Glutamatergic neuron (in vitro differentiated cells): ENCODE measurements at places on chromosomes 7 and 10. TPM values are rescaled to one million over a fixed set of nuclear protein-coding genes. Genes with fewer than 3 reads are reported as not detected.

Gene HKDC1
- not detected for total RNA-seq

Gene SH2B2
- total RNA-seq, result 11.6 TPM

Gene JCAD
- total RNA-seq, result 0.32 TPM

Gene OR2A1
- total RNA-seq, result not detected

Gene ANKRD26
- total RNA-seq, result 17.0 TPM

Gene ZNF273
- 9.6 TPM for total RNA-seq

Gene PPP1R17
- 657 TPM for total RNA-seq

Gene ZNF425
- 6.5 TPM for total RNA-seq

Gene PRDX3
- 103 TPM for total RNA-seq

Gene CTAGE4
- 0.17 TPM for total RNA-seq

Gene PTPN12
- total RNA-seq, result 106 TPM

Gene CALML3
- total RNA-seq, result not detected

Gene GAD2
- total RNA-seq, result not detected

GRCh38 chr7:151773797-151774196, 103.1 kb downstream of the PRKAG2 start:
- H3K36me3 ChIP-seq, result peaks cover 10% of the 10 kb centered on the region
- DNase-seq, result no peak
- H3K27me3 ChIP-seq, result peaks cover 4% of the 10 kb centered on the region
- no peak overlapping the region for H3K4me3 ChIP-seq
- peaks cover 2% of the 10 kb centered on the region for H3K4me1 ChIP-seq
- no peak overlapping the region for H3K27ac ChIP-seq

DNA sequence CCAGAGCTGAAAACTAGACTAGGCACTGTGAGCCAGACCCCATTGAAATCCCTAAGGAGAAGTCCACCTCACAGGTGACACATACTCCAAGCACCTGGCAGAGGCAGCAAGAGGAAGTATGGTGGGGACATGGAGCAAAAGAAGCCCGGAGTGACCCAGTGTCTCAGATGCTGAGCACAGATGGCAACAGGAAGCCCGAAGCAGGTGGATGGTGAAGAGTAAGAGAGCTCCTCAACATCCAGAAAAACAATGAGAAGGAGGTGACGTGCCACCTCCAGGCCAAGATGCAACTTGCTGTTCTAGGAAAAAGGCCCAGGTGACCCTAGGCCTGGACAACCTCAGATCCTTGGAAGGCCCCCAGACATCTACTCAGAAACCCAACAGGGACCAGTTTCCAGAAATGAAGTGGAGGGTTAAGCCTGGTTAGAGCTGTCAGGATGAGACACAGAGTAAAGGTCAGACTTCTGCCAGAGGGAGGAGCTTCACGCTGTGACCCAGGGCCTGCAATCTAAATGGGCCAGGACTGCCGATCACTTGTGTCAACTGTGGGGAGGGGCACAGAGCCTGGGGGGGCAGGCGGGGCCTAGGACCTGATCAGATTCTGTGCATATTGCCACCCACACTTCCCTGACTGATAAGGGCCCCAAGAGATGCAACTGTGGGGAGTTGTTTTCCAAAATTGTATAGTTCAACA, 2.4 kb upstream of the COBL start:
- peaks cover 2% of the 10 kb centered on the region for H3K4me1 ChIP-seq
- no peak overlapping the region for H3K4me3 ChIP-seq
- no peaks in the 10 kb centered on the region for H3K36me3 ChIP-seq
- H3K27ac ChIP-seq, result no peak overlapping the region
- peaks cover 9% of the 10 kb centered on the region for H3K27me3 ChIP-seq
- no peak for DNase-seq

- no peaks in the 10 kb centered on the region for H3K36me3 ChIP-seq
- no peak for DNase-seq
- H3K27ac ChIP-seq, result no peak overlapping the region
- peak overlapping the region; percentile 97 for H3K4me3 ChIP-seq
- peaks cover 3% of the 10 kb centered on the region for H3K4me1 ChIP-seq
These were observed 38.4 kb upstream of the PSAP start for GRCh38 chr10:71889388-71889987.

GRCh38 chr10:6299743-6300105, 97.0 kb downstream of the PFKFB3 start:
- H3K4me3 ChIP-seq, result no peak overlapping the region
- no peak overlapping the region for H3K27ac ChIP-seq
- peaks cover 3% of the 10 kb centered on the region for H3K27me3 ChIP-seq

DNA sequence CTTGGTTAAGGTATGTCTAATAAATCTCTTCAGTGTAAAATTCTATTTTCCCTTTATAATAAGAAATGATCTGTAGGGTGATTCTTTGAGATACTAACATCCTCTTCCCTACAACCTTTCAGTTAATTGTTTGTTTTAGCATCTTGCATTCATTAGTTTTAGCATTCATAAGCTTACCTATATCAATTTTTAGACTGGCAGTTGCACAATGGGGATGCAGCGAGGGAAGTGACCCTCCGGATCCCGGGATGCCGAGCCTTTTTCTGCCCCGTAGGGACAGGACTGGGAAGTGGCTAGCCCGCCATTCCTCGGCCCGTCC, 508 bp upstream of the KIF20B start:
- DNase-seq, result no peak
- H3K4me3 ChIP-seq, result peak overlapping the region; percentile 89
- no peaks in the 10 kb centered on the region for H3K36me3 ChIP-seq
- peaks cover 26% of the 10 kb centered on the region for H3K4me1 ChIP-seq

GRCh38 chr7:27129729-27130539, 623 bp downstream of the HOXA4 start:
- no peak for DNase-seq
- H3K27me3 ChIP-seq, result peaks cover 36% of the 10 kb centered on the region
- H3K4me1 ChIP-seq, result no peaks in the 10 kb centered on the region
- H3K4me3 ChIP-seq, result peak overlapping the region; percentile 14
- no peak overlapping the region for H3K27ac ChIP-seq

DNA sequence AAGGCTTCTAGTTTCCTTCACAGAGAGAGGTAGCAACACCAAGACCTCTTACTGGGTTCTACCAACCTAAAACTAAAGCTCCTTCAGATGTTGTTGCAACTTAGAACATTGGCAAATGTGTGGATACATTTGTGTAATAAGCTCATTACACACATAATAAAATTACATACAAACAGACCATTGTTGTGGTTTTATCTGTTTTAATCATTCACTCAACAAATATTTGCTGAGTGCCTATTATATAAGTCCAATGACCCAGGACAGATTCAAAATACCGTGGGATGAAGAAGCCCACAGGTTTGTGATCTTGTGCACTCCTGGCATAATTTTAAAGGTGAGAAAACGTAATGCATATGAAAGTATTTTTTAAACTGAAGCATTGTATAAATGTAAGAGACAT, 160.4 kb upstream of the NPVF start:
- H3K4me1 ChIP-seq, result peaks cover 17% of the 10 kb centered on the region
- H3K36me3 ChIP-seq, result no peaks in the 10 kb centered on the region
- no peak for DNase-seq

DNA sequence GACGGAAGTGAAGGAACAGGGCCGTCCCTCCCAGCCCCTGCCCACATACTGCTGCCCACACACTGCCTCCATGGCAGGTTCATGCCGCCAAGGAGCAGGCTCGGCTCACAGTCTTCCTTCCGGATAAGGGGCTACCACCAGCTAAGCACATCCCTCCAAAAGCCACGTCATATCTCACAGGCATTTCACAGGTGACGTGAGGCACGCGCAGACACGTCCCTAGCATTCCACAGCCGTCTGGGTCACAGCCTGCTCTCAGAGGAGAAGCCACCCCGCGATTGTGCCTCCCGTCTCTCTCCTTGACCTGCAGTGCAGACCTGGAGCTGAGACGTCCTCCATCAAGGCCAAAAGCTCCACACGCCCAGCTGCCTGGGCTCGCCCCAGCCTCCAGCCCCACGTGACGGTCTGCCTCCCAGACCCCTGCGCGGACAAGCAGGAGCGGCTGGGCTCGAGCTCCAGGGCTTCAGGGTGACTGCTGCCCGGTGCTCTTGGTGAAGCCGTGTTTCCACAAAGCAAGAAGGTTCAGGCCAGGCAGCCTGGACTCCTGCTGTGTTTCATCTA, 114.0 kb downstream of the MAD1L1 start:
- peaks cover 7% of the 10 kb centered on the region for H3K27me3 ChIP-seq
- DNase-seq, result no peak
- H3K4me3 ChIP-seq, result no peak overlapping the region
- H3K27ac ChIP-seq, result peak overlapping the region; percentile 23
- no peaks in the 10 kb centered on the region for H3K36me3 ChIP-seq

DNA sequence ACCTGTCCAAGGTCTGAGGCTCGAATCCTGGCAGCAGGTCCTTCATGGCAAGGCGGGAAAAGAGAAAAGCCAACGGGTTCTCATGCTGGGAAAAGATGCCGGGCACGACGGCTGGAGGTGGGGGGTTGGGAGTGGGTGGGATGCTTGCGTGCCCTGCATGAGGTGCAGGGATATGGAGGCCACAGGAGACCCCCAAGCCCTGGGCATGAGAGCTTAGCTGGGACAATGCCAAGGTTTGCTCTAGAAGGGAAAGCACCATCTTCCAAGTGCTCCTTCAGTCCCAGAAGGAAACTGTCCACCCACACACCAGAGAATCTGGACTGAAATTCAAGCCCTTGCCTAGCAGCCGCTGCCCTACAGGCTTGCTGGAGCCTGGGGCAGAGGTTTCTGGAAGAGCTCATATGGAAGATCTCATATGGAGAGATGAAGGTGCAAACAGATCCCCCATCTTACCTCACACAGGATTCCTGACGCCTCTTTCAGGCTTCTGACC, 64.3 kb downstream of the ZRANB1 start:
- H3K27ac ChIP-seq, result peak overlapping the region; percentile 82
- peaks cover 51% of the 10 kb centered on the region for H3K4me1 ChIP-seq
- no peak for DNase-seq
- peaks cover 18% of the 10 kb centered on the region for H3K27me3 ChIP-seq

GRCh38 chr7:69395061-69395714, 203.1 kb upstream of the AUTS2 start:
- no peak overlapping the region for H3K4me3 ChIP-seq
- H3K27ac ChIP-seq, result no peak overlapping the region
- peaks cover 3% of the 10 kb centered on the region for H3K27me3 ChIP-seq

- no peaks in the 10 kb centered on the region for H3K36me3 ChIP-seq
- H3K4me3 ChIP-seq, result no peak overlapping the region
- H3K4me1 ChIP-seq, result peaks cover 6% of the 10 kb centered on the region
- no peak overlapping the region for H3K27ac ChIP-seq
- no peaks in the 10 kb centered on the region for H3K27me3 ChIP-seq
- no peak for DNase-seq
These were observed 27.5 kb downstream of the MICALL2 start for GRCh38 chr7:1431634-1432380.

DNA sequence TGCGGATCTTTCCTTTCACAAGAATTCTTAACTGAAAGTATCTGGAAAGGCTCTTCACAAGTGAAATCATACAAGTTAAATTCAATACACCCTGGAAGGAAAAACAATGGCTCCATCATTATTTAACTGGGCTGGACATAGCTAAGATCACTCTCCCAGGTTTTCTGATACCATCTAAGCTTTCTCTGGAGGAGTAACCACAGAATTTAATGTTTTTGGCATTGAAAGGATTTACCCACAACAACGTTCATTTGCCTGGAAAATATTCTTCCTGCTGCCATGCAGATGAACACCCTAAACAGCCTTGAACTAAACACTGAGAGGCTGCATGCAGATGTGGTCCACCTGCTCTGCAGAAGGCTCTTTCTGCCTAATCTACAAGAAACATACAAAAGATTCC, 4.3 kb downstream of the NEBL start:
- no peak for DNase-seq
- no peaks in the 10 kb centered on the region for H3K27me3 ChIP-seq
- no peak overlapping the region for H3K27ac ChIP-seq
- H3K36me3 ChIP-seq, result no peaks in the 10 kb centered on the region

GRCh38 chr7:127976738-127977120, 54.5 kb downstream of the LRRC4 start:
- H3K4me3 ChIP-seq, result peak overlapping the region; percentile 16
- no peak for DNase-seq
- peaks cover 47% of the 10 kb centered on the region for H3K4me1 ChIP-seq
- H3K27ac ChIP-seq, result peak overlapping the region; percentile 97
- H3K27me3 ChIP-seq, result peaks cover 18% of the 10 kb centered on the region

DNA sequence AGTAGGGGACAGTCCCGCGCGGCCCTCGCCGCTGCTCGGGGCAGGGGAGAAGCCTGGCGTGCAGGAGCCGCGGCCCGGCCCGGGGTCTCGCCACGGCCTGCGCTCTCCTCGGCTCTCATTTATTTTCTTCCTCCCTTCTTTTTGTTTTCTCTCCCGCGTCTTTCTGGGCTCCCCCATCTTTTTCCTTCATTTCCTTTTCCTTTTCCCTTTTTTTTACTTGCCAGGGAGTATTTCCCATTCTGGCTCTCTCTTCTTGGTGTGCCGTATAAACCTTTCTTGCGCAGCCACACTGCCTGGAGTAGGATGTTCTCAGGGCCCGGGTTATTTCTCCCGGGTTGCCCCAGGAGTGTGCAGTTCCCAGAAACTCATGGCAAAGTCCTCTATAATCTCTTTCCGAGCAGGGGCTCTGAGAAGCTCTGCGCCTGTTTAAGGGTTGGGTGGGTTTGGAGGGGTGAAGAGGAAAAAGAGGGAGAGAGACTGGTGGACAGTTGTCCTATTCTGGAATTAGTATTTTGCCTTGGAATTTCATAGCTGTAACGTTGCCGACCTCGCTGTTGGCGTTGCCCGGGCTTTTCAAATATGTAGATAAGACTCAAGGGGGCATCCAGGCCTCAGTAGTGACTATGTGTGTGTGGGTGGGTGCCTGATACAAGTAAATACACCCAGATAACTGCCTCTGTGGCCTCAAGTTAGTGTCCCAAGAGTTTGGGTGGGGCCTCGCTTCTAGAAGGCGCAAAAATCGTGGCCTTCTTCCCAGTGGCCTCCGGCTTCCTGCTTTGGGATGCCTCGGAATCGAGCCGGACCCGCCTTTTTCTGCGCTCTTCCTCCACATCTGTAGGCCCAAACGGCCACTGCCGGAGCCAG, 4.3 kb upstream of the ZNF503 start:
- no peaks in the 10 kb centered on the region for H3K36me3 ChIP-seq
- no peak overlapping the region for H3K27ac ChIP-seq
- H3K4me1 ChIP-seq, result peaks cover 12% of the 10 kb centered on the region
- peak overlapping the region; percentile 85 for H3K4me3 ChIP-seq
- no peak for DNase-seq

DNA sequence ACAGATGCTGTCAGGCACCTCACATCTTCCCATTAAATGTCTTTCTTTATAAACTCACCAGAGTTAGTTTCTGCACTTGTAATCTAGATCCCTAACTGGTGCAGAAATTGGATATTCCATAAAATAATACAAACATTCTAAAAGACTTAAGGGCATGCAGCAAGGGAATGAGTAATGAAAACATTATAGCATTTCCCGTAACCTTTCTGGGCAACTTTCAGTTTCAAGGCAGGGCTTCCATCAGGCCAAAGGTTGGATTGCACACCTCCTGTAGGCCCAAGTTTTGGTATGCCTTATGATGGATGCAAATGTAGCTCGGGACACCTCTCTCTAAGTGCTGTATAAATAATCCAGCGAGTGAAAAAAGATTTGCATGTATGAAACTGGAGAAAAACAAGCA, 129.9 kb upstream of the LYZL2 start:
- no peak overlapping the region for H3K4me3 ChIP-seq
- H3K27me3 ChIP-seq, result peaks cover 2% of the 10 kb centered on the region
- H3K4me1 ChIP-seq, result peaks cover 5% of the 10 kb centered on the region
- no peak overlapping the region for H3K27ac ChIP-seq

- no peaks in the 10 kb centered on the region for H3K36me3 ChIP-seq
- H3K27me3 ChIP-seq, result peaks cover 6% of the 10 kb centered on the region
- no peak overlapping the region for H3K4me3 ChIP-seq
These were observed 3.9 kb downstream of the MICALL2 start for GRCh38 chr7:1455241-1455939.

GRCh38 chr10:110207805-110208613, 604 bp downstream of the MXI1 start:
- peaks cover 30% of the 10 kb centered on the region for H3K27me3 ChIP-seq
- peak overlapping the region; percentile 97 for H3K4me3 ChIP-seq
- peak overlapping the region; percentile 94 for H3K27ac ChIP-seq
- peak; percentile 61 for DNase-seq
